Kidney glomerular epithelial cell (primary cell): ENCODE measurements at places on chromosomes 11 and 22.

DNA sequence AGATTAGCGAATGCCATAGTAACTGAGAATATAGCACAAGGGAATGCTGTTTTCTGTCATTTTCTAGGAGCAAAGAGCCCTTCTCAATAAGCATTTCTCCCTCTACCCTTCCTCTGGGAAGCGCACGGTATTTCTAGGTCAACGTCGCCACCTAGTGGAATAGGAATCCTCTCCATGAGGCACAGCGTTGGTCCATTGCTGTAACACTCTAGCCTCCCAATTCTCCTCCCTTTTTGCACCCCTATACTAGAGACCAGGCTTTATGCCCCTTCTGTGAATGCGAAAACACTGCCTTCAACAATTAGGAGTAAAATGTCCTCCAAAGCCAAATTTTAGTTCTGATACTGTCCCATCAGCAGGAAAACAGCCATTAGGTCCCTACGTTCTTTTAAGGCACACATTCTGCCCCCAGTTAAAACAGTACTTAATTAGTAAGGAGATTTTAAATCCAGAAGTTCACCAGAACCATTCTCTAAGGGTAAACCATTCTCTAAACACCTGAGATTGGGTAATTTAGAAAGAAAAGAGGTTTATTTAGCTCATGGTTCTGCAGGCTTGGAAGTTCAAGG lies 12.8 kb upstream of the HYLS1 start:
- peak; percentile 33 for DNase-seq

DNA sequence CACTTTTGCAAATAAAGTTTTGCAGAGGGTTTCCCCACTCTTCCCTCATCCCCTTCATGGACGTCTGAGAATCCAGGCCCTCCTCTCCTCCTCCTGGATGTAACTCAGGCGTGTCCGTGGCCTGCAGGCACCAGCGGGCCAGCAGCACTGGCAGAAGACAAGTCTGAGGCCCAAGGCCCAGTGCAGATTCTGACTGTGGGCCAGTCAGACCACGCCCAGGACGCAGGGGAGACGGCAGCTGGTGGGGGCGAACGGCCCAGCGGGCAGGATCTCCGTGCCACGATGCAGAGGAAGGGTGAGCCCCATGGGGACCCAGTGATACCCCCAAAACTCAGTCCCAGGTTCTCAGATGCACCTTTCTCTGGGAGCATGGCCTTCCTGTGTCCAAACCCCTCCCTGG lies 14.4 kb downstream of the TUB start:
- DNase-seq = no peak

- no peak for DNase-seq
Measured at GRCh38 chr11:117767071-117767470, 29.9 kb downstream of the DSCAML1 start.

- no peak for DNase-seq
Measured at GRCh38 chr11:57477507-57478189, 17.3 kb downstream of the RTN4RL2 start.

DNA sequence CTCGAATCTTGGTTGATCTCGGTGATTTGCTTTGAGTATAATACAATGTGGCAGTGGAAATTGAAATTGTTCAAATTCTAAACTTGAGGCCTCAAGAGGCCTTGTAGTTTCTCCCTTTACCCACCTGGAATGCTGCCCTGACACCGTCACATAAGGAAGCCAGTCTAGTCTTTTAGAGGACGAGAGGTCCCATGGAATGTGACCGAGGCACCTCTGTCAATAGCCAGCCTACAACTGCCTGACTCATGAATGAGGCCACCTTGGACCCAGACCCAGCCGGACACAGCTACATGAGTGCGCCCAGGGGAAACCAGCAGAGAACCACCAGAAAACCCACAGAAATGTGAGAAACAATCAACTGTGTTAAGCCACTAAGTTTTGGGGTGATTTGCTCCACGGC lies 52.5 kb downstream of the RPL27A start:
- no peak for DNase-seq

DNA sequence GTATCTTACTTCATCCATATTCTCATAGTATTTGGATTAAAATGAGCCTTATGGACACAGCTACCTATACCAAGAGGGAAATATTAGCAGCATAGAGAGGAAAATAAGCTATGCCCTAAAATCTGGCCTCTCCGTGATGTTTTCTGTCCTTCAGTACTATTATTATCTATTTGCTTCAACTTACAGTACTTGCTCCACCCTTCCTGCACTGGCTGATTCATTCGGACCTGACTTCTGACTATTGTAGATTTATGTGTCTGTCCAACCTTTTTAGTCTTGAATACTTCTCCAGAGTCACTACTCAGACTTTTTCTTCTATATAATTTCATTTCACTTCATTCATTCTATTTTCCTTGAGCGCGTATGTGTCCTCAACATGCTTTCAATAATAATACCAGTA lies 45.1 kb upstream of the SESN3 start:
- DNase-seq = no peak

GRCh38 chr22:40953471-40953870 lies 2.3 kb downstream of the RBX1 start:
- DNase-seq = no peak

DNA sequence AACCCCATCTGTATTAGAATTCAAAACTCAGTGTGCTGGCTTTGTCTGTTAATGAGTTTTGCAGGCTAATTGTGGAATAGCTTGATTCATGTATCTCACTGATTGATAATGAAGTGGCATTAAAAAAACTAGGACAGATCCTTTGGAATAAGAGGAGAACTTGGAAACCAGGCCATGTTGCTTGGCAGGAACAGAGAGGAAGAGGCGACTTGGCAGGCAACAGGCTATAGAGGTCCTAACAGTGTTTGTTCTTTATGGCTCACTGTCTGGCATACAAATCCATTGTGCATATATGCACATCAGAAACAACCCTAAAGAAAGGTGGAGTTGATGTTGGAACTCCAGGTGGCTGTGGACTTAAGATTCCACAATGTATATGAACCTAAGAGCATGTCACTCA lies 17.4 kb upstream of the OR9I1 start:
- DNase-seq = no peak

DNA sequence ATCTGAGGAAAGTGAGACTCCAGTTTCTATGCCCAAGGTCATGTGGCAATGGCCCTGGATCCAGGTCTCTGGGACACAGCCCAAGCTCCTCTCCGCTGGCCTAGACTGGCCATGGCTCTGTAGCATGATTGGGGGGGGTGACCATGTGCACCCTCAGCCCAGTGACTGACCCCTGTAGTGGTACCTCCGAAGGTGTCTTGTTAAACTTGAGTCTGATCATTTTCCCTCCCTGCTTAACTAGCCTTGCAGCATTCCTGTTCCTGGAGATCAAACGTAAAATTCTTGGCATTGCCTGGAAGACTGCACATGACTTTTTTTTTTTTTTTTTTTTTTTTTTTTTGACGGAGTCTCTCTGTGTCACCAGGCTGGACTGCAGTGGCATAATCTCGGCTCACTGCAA lies 1116.0 kb downstream of the TBC1D22A start:
- DNase-seq = no peak

- no peak for DNase-seq
Measured at GRCh38 chr22:47166446-47167016, 404.1 kb downstream of the TBC1D22A start.

DNA sequence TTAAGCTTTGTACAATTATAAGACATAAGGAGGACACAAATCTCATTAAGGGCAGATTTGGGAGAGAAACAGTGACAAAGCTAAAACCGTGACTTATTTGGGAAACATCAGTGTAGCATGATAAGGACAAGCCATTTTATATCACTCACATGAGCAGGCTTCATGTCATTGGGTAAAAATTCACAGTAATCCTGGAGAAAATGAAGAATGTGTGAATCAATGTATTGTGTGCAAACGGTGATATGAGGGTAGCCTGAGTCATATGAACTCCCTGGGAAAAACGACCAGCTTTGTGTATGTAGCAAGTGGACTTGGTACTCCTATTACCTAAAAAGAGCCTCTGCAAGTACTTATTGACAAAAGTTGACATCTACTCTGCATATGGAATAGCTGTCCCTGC lies 6.0 kb upstream of the TRIM34 start:
- DNase-seq = no peak

DNA sequence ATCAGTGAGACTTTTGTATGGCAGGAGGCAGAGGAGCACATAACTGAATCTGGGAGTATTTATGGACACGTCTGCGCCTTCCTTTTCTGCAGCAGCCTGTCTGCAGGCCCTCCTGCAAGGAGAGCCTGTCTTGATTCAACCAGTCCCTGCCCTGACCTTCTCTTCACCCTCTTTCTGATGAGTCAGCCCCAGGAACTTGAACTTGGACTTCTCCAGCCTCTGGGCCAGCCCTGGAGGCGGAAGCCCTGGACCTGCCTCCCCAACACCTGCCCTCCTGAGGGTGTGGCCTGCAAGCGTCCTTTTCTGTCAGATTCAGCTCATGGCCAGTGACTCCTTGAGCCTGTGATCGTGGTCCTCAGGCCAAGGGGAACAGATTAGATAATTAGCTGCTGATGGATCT lies 20.0 kb downstream of the DAGLA start:
- DNase-seq = peak; percentile 14

DNA sequence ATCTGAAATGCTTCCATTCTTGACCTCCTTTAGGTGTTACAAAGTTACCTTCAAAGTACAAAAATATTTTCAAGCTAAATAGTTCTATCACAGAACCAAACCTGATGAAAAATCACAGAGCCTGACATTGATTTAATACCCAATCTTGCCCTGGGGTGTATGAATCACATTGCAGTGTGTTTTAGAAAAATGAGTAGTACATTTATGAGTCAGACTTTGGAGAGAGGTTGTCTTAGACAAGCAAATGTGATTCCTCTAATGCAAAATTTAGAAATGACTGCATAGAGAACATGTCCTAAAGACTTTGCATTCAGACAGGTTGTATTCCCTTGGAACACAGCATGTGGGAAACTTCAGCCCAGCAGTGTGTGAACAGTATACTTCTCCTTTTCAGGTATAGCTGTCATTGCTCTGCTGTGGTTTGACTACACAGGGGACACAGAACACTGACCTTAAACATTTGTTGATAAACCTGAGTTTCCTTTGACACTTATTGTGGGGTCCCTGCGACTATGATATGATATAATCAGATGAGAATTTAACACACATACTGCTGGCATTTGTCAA lies 972.1 kb downstream of the JRKL start:
- DNase-seq = peak; percentile 22

DNA sequence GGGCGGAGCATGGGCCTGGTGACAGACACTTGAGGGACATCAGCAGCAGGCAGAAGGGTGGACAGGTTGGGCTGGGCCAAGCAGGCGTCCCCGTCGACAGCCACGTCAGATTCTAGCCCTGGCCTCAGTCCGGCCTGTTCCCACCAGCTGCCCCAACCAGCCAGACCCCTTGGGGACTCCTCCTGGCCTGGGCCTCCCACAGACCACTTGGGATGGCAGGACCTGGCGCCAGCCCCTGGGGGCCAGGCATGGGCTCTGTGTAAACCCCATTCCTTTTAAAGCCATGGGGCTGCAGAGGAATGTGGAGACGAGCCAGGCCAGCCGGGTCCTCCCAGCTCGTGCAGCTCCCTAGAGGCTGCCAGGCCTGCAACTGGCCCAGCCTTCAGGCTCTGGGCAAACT lies 4.7 kb upstream of the SUSD2 start:
- DNase-seq = no peak

DNA sequence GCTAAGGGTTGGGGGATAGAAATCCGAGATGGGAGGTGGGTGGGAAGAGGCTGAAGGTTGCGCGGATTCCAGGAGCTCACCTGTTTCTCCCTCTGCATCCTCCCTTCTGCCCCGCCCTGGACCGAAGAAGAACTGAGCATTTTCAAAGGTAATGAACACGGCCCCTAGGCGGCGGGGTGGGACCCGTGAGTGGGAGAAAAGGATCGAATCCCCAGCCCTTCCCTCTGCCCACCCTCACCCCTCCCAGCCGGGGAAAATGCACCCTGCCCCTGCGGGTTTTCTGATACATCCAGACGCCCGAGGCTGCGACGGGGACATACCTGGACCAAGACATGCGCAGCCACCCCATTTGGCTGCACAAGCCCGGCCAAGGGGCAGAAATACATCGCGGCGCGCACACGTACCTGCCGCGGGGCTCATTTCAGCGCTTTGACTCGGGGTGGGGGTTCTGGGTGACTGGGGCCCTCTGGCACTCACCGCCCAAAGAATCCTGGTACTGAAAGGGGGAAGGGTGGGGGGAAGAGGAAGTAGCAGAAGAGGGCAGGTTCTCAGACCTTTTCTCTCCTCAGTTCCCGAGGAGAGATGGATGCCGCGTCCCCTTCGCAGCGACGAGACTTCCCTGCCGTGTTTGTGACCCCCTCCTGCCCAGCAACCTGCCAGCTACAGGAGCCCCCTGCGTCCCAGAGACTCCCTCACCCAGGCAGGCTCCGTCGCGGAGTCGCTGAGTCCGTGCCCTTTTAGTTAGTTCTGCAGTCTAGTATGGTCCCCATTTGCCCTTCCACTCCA lies 6.0 kb downstream of the VSIG2 start:
- no peak for DNase-seq

GRCh38 chr11:133360860-133361688 lies 171.2 kb downstream of the OPCML start:
- no peak for DNase-seq
